ENCODE measurements at places on chromosomes 5 and 9.

DNA sequence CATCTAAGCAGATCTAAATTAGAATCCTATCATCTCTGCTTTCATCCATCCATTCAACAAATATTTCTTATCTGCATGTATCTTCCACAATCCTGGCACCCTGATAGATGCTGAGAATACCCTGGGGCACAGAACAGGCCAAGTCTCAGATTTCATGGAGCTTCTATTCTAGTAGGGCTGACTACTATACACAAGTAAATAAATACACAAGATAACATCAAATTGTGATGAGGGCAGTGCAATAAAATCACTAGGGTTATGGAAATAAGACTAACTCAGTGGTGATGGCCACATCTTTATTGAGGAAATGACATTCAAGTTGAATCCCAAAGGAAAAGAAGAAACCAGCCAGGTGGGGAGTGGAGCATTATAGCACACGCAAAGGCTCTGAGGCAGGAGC lies 138.4 kb upstream of the GLRA1 start:
- no peak for DNase-seq

GRCh38 chr5:132410451-132411303 lies 41.2 kb downstream of the SLC22A5 start:
- DNase-seq = peak; percentile 87

GRCh38 chr5:119036101-119036762 lies 34.7 kb upstream of the DMXL1 start:
- no peak for DNase-seq

- DNase-seq = no peak
These were observed 49.4 kb downstream of the ASTN2 start for GRCh38 chr9:117365438-117365837.

- DNase-seq = no peak
These were observed 2.9 kb upstream of the FNBP1 start for GRCh38 chr9:130045725-130046450.

DNA sequence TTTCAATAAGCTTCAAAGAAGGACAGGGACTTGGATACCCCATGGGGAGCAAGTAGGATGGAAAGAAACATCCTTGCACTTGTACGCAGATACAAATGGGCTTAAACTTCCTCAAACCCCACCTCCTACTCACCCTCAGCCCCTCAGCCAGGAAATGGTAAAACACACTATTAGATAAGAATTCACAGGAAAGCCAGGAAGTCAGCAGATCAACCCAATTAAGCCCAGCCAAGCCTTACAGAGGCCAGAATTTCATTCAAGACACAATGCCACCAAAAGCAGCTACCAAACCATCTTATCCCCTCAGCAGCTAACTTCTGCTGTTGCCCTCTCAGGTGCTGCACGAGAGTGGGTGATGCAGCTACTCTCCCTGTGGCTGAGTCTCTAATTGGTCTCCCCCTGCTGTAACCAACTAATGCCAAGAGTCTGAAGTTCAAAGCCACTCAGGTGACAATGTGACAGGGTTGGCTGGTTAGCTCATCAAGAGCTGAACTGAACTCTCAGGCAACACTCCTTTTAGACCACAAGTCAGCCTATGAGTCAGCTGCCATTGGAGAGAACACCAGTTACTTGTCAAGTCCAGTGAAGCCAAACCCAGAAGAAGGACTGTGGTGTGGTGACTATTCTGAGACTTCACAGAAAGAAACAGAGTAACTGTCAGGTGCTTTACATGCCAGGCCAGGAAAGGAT lies 201.9 kb downstream of the ZNF608 start:
- no peak for DNase-seq

DNA sequence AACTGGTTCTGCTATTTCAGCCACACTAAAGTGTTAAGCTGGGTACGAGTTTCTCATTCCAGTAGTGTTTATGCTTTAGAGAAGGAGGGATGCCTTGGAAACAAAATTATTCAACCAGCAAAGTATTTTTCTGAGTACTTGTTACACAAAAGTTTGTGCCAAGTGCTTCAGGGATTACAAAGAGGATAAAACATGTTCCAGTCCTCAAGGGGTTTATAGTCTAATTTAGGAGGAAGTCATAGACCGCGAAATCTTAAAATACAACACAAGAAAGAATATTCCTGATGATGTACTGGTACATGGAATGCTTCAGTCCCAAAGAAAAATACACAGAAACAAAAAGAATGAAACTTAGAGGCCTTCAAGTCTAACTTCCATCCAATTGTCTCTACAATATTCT lies 85.4 kb upstream of the NR4A3 start:
- no peak for DNase-seq

Data from nephron progenitor cell (in vitro differentiated cells).